ENCODE measurements at places on chromosomes 6 and 20.

DNA sequence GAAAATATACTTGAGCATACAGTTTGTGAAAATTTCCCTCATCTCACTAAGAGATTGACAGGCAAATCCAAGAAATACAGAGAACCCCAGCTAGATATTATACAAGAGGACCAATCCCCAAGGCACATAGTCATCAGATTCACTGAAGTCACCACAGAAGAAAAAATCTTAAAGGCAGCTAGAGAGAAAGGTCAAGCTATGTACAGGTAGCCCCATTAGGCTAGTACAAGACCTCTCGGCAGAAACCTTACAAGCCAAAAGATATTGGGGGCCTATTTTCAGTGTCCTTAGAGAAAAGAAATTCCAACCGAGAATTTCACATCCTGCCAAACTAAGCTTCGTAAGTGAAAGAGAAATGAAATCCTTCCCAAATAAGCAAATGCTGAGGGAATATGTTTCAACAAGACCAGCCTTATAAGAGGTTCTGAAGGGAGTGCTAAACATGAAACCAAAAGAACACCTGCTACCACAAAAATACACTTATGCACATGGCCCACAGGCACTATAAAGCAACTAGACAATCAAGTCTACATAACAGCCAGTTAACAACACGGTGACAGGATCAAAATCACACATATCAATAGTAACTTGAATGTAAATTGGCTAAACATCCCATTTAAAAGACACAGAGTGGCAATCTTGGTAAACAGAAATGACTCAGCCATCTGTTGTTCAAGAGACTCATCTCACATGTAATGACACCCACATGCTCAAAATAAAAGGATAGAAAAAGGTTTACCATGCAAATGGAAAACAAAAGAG is 96.3 kb downstream of the FHL5 start:
- DNase-seq, result no peak

DNA sequence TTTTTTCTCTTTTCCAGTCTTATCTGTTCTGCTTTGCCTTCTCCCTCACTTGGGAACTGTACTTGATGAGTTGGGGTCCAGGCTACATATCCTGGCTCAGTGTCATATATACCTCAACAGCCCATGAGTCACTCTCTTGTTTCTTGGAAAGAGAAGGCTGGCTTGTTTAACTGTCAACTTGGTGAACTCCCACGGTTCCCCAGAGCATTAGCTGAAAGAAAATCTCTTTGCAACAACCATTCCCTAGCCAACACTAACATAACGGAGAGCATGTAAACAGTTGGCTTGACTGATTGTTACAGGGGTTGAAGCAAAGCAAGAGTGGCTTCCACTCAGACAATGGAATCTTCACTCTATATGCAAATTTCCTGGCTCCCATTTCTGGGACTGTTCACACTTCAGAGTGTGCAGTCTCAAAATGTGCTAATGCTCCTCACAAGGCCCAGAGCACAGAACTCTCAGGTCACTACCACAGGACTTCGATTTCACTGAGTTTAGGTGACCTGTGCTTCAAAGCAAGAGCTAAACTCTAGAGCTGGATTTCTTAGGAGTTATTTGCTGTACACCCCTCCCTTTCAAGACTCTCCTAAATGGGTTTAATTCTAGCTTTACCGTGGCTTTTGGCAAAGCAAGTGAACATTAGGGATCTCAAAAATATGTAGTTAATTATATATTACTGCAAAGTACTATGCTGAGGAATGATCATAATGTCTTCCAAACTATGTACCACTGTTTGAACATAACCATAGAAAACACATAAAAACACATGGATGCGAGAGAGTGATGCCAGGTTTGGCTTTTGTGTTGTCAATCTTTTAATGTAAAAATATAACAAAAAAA is 609.8 kb downstream of the RFPL4B start:
- no peak for DNase-seq

DNA sequence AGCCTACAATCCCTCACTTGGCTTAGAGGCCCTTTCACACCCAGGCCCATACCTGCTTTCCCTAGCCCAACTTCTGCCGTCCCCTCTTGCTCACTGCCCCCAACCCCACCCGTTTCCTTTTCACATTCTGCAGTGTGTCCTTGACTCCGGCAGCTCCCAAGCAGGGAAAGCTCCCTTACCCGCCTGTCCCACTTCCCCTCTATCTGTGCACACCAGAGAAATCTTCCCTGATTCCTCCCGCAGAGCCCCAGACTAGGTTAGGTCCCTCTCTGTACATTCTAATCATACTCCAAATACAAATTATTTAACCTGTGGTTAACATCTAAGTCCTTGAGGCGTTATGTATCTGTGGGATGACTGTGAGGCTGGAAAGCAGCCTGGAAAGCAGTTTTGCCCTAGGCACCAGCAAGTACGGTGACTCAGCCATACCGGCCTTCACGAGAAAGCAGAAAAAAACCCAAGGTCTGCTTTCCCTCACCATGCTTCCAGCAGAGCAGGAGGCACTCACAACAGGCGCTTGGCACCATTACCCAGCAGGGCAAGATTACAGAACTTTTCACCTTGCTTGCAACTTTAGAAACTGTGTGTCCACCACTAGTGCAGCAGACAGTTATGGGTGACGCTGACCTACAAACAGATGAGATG is 22.3 kb downstream of the ELOVL5 start:
- no peak for DNase-seq

DNA sequence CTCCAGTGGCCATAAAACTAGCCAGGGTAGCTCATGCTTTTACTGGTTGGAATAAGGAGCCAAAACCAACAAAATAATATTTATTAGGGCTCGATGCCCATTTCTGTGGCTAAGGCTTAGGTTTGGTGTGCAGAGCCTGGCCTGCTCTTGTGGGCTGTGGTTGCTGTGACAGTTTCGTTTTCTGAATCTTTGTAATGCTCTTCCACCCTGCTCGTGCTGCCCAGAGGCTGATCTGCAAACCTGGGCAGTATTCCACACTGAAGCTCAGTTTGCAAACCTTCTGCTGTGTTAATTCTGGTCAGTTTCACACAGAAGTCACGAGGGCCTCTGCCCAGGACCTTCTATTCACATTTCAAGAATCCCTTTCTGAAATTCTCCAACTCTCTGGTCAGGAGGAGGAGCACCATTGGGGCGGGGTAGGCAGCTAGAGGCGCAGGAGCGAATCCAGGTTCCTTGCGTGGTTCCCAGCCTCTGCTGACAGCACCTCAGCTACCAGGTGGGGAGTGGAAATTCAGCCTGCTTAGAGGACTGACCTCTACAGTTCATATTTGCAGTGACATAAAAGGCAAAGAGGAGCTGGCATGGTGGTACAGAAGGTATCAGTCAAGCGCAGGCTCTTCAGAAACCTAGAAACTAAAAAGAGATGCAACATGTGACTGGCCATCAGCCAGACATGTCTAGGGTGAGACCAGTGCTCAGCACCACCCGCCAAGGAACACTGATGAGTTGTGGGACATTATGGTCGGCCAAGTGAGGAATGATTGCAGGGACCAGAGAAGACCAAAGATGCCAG is 14.3 kb upstream of the C20orf144 start:
- no peak for DNase-seq

- DNase-seq, result no peak
These were observed 26.3 kb upstream of the EPM2A start for GRCh38 chr6:145761584-145761983.

GRCh38 chr20:60055740-60056139 is 97.5 kb downstream of the CDH26 start:
- peak; percentile 13 for DNase-seq

- peak; percentile 69 for DNase-seq
These were observed 6.9 kb upstream of the HELZ2 start for GRCh38 chr20:63580796-63581461.

DNA sequence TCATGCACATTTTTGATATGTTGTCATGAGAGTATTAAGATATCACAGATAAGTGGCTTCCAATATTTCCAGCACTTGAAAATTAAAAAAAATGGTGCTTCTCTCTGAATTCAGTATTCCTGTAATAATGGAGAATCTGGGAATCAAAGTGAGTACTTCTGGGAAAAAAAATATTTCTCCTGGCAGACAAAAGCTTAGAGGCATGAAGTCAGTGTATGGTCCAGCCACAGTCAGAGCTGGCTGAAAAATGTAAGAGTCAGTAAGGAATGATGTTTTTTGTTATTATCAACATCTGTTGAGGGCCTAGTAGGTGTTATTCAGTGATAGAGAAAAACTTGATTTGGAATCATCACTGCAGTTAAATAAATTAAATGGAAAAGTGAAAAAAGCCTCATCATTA is 3.2 kb upstream of the RFPL4B start:
- DNase-seq, result no peak

GRCh38 chr6:134544737-134545136 is 226.8 kb upstream of the SGK1 start:
- no peak for DNase-seq

GRCh38 chr6:44464527-44465310 is 77.2 kb downstream of the CDC5L start:
- no peak for DNase-seq

DNA sequence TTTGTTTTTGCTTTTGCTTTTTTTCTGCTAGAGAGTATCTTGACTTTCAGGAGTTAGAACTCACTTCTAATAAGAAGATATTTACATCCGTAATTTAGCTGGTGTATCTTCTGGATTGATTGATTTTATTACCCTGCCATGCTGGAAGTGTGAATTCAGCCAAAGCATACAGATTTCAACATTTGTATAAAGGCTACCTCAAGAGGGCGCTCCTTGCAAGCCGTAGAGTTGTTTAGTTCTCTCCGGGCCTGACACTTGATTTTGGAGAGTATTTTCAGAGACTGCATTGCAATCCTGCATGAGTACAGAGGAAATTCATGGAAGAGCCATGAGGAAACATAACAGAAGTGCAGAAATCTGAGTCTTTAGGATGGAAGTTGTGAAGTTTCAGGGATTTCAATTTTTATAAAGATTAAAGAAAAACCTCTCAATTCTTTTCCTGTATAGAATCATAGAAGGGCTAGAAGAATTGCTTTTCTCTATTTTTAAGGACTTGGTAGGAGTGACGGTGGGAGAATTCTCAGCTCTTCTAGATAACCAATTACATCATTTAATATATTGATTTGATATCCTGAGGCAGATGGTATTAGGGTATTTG is 66.7 kb upstream of the TIAM2 start:
- peak; percentile 60 for DNase-seq

- DNase-seq, result no peak
These were observed 372.1 kb upstream of the HS3ST5 start for GRCh38 chr6:114714836-114715507.

GRCh38 chr6:58290177-58290576 is 972.7 kb downstream of the PRIM2 start:
- DNase-seq, result no peak

DNA sequence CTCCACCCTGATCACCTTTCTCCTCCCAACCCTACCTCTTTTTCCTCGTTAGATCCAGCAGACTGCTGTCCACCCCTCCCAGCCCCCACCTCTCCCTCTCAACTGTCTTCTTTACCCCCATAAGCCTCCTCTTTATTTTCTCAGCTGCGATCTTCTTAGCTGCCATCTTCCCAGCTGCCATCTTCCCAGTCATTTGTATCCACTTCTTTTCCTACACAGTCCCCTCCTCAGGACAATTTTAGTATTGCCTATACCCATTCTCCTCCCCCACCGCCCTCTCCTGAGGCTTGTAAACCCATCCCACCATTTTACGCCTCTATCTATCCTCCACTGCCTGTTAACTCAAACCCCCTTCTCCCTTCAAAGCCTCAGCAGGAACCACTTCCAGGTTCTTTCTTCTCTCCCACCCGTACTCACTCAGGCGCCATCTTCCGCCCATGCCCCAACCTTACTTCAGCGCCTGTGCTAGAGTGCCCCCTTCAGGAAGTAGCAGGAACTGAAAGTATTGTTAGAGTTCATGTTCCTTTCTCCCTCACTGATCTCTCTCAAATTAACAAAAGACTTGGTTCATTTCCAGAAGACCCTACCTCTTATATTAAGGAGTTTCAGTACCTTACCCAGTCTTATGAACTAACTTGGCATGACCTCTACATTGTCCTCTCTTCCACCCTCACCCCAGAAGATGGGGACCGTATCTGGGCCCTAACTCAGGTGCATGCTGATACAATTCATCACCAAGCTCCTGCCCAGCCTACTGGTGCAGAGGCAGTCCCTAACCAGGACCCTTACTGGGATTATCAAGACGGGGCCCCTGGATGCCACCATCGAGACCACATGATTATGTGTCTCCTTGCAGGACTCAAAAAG is 236.0 kb downstream of the ADGRG6 start:
- no peak for DNase-seq

GRCh38 chr6:161393839-161394364 is 120.0 kb upstream of the AGPAT4 start:
- DNase-seq, result peak; percentile 35

- DNase-seq, result no peak
These were observed 454.1 kb upstream of the NOX3 start for GRCh38 chr6:155909710-155910109.

DNA sequence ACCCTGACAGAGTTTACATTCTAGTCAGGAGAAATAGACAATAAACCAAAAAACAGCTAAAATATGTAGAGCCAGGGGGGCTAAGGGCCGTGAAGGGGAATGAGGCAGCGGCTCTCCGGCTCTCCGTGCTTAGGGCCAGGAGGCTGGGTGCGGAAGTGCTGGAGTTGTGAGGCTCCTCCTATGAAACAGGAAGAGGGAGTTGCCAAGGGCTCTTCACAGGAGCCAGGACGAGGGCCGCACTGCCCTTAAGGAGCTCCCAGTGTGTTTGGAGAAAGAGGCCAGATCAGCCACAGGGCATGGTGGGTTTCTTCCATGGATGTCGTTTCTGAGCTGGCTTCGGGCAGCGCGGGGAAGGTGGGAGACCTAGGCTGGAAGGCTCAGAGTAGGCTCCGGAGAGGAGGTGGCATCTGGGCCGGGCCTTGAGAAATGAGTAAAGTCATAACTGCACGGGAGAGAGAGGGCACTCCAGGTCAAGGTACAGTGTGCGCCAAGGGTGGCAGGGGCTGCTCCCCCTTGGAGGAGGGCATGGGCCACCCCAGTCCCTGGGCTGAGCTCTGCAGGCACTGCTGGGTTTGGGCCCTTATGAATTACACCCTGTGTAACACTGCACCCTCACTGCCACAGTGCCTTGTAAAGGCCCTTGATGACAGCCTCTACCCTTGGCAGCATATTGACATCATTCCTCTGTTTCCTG is 20.8 kb upstream of the MLN start:
- DNase-seq, result no peak

DNA sequence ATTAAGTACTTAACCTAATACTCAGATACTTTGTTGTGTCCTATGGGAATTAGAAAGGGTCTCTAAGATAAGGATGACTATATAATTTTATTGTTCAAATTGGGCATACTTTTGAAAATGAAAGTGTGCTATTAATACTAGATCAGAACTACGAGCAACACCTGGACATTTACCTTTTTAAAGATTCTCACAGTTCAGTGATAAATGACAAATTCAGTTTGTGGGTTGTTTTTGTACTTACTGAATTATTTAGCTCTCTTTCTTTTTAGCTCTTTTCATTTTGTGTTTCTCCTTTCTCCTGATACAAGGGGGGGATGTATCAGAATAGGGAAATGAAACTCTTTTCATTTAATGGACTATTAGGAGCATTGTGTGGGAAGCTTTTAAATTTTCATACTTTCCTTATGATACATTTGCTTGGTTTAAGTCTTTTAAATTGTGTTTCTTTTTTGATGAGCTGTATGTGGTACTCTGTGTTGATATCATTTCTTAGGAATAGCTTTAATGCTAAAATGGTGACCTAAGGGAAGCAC is 47.5 kb downstream of the PHF3 start:
- DNase-seq, result no peak

GRCh38 chr6:163398115-163398514 is 16.4 kb upstream of the QKI start:
- DNase-seq, result no peak
